Left lung (tissue), 14 donors: ENCODE measurements at places on chromosomes 16 and 17. TPM values are rescaled to one million over a fixed set of nuclear protein-coding genes. Genes with fewer than 3 reads are reported as not detected.

GRCh38 chr17:45409659-45410076 lies 23.0 kb downstream of the ARHGAP27 start:
- H3K27ac ChIP-seq = peak overlapping the region; percentile 76
- peak overlapping the region; percentile 73 for H3K4me3 ChIP-seq
- no peaks in the 10 kb centered on the region for H3K27me3 ChIP-seq
- peaks cover 15% of the 10 kb centered on the region for H3K36me3 ChIP-seq

Gene KIF19
- total RNA-seq = not detected

Gene SLC6A4
- 51.1 TPM for total RNA-seq

DNA sequence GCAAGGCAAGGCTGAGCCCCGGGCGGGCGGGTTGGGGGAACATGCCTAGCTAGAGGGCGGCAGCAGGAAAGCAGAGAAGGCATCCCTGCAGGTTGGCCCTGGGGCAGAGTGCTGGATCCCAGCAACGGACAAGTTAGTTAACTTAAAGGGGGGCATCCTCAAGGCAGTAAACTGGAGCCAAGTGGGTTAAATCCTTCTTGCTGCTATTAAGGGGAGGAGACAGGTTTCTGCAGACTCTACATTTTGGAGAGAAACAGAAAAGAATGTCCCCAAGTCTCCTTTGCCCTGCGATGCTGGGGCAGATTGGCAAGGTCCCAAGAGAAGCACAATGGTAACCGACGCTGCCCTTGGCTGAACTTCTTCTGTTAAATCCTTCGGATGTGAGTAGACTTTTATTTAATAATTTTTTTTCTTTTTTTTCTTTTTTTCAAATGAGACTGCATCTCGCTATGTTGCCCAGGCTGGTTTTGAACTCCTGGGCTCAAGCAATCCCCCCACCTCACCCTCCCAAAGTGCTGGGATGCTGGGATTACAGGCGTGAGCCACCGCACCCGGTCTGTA lies 14.0 kb downstream of the ATP5PD start:
- peak overlapping the region; percentile 69 for H3K4me3 ChIP-seq
- no peak for DNase-seq
- no peaks in the 10 kb centered on the region for H3K27me3 ChIP-seq
- H3K4me1 ChIP-seq = peaks cover 16% of the 10 kb centered on the region
- no peak overlapping the region for H3K27ac ChIP-seq

DNA sequence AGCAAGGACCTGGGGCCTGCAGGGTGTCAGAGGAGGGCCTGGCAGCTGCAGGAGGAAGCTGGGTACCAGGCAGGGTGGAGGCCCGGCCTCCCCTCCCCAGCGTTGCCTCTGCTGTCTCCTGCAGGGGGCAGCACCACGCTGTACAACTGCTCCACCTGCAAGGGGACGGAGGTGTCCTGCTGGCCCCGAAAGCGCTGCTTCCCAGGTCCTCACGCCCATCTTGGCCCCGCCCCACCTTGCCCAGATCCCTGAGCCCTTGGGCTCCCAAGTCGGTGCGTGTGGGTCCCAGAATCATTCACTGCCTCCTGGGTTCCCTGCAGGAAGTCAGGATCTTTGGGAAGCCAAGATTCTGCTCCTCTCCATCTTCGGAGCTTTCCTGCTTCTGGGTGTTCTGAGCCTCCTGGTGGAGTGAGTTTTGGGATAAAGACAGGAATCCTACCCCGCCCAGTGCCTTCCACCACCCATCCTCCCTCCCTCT lies 1.2 kb downstream of the TMEM95 start:
- no peak overlapping the region for H3K27ac ChIP-seq
- no peaks in the 10 kb centered on the region for H3K36me3 ChIP-seq
- peak; percentile 74 for DNase-seq
- H3K4me3 ChIP-seq = no peak overlapping the region
- H3K27me3 ChIP-seq = no peaks in the 10 kb centered on the region

GRCh38 chr17:44424828-44425461 lies 35.5 kb upstream of the ITGA2B start:
- no peaks in the 10 kb centered on the region for H3K4me1 ChIP-seq
- no peak overlapping the region for H3K4me3 ChIP-seq
- no peaks in the 10 kb centered on the region for H3K27me3 ChIP-seq
- no peak for DNase-seq
- no peaks in the 10 kb centered on the region for H3K36me3 ChIP-seq
- no peak overlapping the region for H3K27ac ChIP-seq

DNA sequence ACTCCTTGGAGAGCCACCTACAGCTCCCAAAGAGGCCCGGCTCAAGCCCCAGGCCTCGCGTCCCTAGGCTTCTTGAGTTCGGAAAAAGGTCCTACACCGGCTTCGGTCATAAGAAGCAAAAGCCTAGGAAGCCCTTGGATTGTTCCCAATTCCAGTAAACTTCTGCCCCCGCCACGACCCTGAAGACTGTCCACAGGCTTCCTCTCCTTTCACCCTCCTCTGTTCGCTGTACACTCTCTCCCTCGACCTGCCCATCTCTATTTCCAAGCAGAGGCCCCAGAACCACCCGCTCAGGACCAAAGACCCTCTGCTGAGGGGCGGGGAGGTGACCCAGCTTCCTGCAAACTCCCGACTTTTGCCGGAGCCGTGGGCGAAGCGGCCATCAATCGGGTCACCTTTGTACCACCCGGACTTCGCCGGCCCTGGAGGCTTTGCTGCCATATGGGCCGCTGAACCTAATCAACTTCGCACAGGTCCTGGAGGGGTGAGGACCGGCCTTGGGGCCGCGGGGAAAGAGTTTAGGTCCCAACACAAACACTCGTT lies 2.7 kb downstream of the HOXB2 start:
- DNase-seq = peak; percentile 25
- peaks cover 100% of the 10 kb centered on the region for H3K27me3 ChIP-seq
- H3K4me3 ChIP-seq = peak overlapping the region; percentile 63
- H3K36me3 ChIP-seq = no peaks in the 10 kb centered on the region
- H3K27ac ChIP-seq = peak overlapping the region; percentile 82

- H3K36me3 ChIP-seq = no peaks in the 10 kb centered on the region
- H3K27ac ChIP-seq = no peak overlapping the region
- H3K27me3 ChIP-seq = no peaks in the 10 kb centered on the region
Observed at GRCh38 chr17:71548540-71549190, 572.2 kb upstream of the SOX9 start.

GRCh38 chr16:3503523-3503922 lies 2.7 kb downstream of the CLUAP1 start:
- peaks cover 20% of the 10 kb centered on the region for H3K36me3 ChIP-seq
- peaks cover 8% of the 10 kb centered on the region for H3K4me1 ChIP-seq
- peaks cover 3% of the 10 kb centered on the region for H3K27me3 ChIP-seq
- no peak overlapping the region for H3K4me3 ChIP-seq
- DNase-seq = no peak
- H3K27ac ChIP-seq = no peak overlapping the region

DNA sequence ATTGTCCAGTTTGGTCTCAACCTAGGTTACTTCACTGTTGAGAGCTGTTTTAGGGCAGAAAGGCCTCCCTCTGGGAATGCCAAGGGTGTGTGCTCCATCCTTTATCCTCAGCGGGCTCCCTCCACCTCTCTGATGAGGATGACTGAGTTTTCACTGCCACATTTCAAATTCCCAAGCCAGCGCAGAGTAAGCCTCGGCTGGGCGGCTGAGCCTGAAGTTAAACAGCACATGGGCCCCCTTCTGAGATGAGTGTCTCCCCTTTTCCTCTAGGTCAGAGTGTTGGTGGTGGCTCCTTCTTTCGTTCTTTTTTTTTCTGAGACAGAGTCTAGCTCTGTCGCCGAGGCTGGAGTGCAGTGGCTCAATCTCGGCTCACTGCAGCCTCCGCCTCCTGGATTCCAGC lies 5.5 kb upstream of the GCSH start:
- no peaks in the 10 kb centered on the region for H3K36me3 ChIP-seq
- no peaks in the 10 kb centered on the region for H3K27me3 ChIP-seq
- no peak overlapping the region for H3K27ac ChIP-seq

- H3K4me3 ChIP-seq = no peak overlapping the region
- DNase-seq = peak; percentile 58
- H3K36me3 ChIP-seq = peaks cover 73% of the 10 kb centered on the region
- no peak overlapping the region for H3K27ac ChIP-seq
Observed at GRCh38 chr16:89904606-89905510, 13.8 kb upstream of the MC1R start.
